ENCODE measurements at places on chromosomes 11 and 22.

- DNase-seq: no peak
Measured at GRCh38 chr11:108405706-108406105, 61.6 kb downstream of the C11orf65 start.

DNA sequence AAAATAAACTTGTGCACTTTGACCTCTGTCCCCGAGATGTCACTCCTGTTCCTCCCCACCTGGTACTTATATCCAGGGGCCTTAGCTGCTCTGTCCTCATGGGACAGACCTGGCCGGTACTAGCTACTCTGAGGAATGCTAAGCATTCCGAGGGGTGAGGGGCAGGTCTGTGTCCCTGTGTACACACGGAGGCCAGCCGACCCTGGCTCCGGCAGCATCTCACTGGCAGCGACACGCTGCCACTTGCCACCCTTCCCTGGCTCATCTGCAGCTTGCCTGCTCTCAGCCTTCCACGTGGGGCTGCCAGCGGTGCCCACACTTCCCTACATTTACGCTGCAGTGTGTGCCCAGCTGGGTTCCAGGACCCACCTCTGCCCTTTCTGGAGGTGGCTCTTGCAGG, 21.6 kb upstream of the TEF start:
- DNase-seq: no peak

DNA sequence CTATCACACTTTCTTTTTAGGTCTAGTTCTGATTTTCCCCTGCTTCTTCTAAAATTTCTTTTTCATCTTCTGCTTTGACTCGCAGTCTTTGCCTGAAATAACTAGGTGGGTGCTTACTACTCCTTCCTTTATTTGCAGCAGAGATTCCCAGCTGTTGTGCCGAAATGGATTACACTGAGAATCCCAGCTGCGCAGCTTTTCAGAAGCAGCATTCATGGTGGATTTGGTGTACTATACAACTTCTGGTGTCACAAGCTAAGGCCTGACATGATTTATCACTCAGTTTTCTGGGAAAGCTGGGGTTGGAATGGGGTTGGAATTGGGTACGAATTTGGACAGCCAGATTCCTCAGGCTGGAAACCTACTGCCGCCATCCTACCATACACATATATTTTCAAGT, 6.0 kb upstream of the XKR3 start:
- DNase-seq: no peak

- no peak for DNase-seq
Measured at GRCh38 chr11:36177836-36178235, 111.4 kb downstream of the COMMD9 start.

DNA sequence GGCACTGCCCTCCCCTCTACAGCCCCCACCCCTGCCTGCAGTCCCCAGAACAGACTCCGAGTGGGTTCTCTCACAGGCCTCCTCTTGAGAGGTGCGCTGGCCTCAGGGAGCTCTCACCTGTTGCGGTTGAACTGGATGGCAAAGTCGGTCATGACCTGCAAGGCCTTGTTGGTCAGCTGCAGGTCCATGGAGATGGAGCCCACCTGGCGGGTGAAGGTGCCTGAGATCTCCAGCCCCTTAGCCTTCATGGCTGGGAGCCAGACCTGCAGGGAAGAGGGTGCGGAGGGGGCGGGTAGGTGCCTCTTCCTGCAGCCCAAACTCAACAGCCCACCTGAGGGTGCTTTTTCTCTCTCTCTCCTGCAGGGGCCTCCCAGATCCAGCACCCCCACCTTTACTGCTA, 18.7 kb upstream of the RASL10A start:
- DNase-seq: no peak

GRCh38 chr11:3888876-3889275, 33.4 kb downstream of the STIM1 start:
- DNase-seq: no peak

- DNase-seq: no peak
Measured at GRCh38 chr22:19059481-19060278, 62.5 kb downstream of the DGCR2 start.

DNA sequence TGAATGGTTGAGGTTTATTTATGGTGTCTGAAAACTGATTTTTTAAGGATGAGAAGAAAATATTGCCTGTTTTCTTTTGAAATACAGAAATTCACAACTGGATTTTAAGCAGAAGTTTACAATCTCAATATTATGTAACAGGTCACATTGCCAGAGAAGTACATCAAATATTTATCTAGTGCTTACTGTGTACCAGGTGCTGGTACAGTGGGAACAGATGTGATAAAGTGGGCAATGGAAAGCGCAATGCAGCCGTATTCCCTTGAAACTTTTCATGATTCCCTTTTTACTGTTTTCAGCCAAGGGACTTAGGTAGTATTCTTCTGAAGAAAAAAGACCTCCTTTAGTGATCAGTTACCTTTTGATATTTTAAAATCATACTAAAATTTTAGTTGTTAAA, 49.6 kb downstream of the TTC17 start:
- no peak for DNase-seq

DNA sequence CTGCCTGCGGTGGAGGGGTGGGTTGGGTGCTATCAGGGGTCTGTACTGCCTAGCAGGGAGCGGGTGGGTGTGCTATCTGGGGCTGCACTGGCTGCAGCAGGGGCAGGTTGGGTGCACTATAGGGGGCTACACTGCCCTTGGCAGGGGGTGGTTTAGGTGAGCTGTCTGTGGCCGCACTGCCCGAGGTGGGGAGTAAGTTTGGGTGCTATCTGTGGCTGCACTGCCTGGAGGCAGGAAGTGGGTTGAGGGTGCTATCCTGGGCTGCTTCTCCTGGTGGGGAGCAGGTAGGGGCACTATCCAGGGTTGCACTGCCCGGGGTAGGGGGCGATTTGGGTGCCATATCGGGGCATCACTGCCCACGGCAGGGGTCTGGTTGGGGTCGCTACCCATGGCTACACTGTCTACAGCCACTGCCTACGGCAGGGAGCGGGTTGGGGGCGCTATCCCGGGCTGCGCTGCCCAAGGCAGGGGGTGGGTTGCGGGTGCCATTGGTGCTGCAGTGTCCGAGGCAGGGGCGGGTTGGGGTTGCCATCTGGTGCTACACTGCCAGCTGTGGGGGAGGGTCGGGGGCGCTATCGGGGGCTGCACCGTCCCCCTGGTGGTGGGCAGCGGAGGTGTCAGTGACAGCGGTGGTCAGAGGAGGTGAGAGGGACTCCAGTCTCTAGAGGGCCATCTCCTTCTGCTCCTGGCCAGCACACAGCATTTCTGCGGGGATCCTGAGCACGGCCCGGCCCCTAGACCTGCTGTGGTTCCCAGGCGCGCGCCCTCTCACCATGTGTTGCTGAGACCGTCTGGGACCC, 1.3 kb upstream of the RFPL2 start:
- DNase-seq: no peak

- DNase-seq: no peak
Measured at GRCh38 chr11:13118194-13118593, 109.1 kb downstream of the RASSF10 start.

- no peak for DNase-seq
Measured at GRCh38 chr11:88293931-88294330, 43.6 kb downstream of the CTSC start.

- DNase-seq: no peak
Measured at GRCh38 chr22:49372530-49373288, 455.0 kb downstream of the BRD1 start.

- DNase-seq: no peak
Measured at GRCh38 chr22:44634426-44635321, 67.3 kb upstream of the PRR5 start.

- no peak for DNase-seq
Measured at GRCh38 chr22:31550871-31551370, 54.6 kb downstream of the SFI1 start.

- DNase-seq: no peak
Measured at GRCh38 chr11:34348919-34349318, 8.9 kb downstream of the ABTB2 start.

GRCh38 chr11:95253141-95253540, 22.1 kb upstream of the SESN3 start:
- no peak for DNase-seq

- DNase-seq: no peak
Measured at GRCh38 chr11:115389790-115390189, 114.4 kb downstream of the CADM1 start.

- no peak for DNase-seq
Measured at GRCh38 chr11:33773404-33773986, 825 bp downstream of the FBXO3 start.

- no peak for DNase-seq
Measured at GRCh38 chr11:13874597-13874996, 87.9 kb upstream of the SPON1 start.

- DNase-seq: no peak
Measured at GRCh38 chr22:32786027-32786418, 15.5 kb upstream of the TIMP3 start.

DNA sequence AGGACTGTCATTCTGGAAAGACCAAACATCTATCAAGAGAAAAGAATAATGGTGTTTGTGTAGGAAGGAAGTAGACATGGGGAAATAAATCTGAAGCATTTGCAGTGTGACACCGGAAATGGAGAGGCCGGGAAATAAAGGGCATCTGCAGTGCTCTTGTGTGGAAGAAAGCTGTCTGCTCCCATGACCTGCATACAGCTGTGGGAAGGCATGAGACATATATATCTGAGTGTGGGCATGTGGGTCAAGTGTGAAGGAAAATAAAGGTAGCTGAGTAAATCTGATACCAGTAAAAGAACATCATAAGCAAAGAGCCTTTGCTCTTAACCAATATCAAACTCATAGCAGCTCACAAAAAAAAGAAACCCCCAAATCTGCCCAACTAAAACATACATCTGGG, 72.1 kb upstream of the OR5AK2 start:
- DNase-seq: no peak

DNA sequence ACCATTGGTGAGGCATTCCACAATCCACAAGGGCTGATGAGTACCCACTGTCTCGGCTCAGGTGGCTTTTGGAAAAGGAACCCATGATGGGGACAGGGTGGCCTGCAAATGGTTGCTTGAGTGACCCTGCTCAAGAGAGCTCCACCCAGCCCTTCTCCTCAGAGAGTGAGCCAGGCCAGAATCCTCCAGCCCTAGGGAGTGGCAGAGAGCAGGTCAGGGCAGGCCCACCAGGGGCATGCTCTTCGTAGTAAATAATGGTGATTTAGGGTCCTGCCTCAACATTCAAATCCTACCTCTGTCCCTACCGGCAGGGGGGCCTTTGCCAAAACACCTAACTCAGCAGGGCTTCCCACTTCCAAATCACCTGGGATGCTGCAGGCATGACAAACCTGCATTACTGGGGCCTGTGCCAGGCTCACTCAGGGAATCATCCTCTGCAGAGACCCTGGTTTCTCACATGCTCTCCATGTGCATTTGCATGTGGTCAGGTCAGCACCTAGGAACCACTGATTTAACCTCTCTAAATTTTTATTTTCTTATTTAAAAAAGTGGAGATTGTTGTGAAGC, 17.3 kb upstream of the TP53I11 start:
- no peak for DNase-seq

DNA sequence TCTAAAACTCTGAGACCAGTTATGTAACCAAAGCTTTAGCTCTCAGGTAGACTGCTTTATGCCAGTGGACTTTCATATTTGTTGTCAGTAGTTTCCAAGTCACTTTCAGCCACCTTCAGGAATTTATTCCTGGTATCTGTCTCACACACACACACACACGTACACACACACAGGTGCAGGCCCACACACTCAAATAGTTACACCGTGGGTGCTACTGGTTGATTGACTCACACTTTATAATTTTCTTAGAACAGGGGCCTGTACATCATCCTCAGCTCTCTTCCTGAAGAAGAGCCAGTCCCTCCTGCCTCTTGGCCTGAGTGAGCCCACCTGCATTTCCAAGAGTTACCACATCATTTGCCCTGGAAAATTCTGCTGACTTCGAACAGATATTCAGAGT, 555.2 kb downstream of the SOX6 start:
- DNase-seq: no peak

- DNase-seq: no peak
Measured at GRCh38 chr22:48097723-48098122, 1335.3 kb downstream of the TBC1D22A start.

GRCh38 chr11:43987384-43988039, 45.1 kb downstream of the C11orf96 start:
- no peak for DNase-seq

GRCh38 chr22:40039482-40040115, 44.8 kb downstream of the FAM83F start:
- DNase-seq: no peak

DNA sequence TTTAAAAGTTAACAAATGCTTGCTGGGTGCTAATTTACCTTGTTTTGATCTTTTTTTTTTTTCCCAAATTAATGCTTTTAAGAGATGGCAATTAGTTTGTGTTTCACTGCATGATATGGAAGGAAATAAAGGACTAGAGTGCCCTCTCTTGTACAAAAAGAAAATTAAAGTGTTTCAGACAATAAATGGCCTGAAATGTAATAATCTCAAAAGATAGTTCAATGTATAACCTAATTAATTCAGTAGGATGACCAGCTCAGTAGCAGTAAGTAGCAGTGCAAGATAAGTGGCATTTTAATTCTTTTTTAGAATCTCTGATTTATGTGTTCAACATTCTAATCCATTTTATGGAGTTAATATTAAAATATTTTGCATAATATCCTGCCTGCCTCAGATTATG, 39.9 kb upstream of the MYO18B start:
- peak; percentile 5 for DNase-seq

DNA sequence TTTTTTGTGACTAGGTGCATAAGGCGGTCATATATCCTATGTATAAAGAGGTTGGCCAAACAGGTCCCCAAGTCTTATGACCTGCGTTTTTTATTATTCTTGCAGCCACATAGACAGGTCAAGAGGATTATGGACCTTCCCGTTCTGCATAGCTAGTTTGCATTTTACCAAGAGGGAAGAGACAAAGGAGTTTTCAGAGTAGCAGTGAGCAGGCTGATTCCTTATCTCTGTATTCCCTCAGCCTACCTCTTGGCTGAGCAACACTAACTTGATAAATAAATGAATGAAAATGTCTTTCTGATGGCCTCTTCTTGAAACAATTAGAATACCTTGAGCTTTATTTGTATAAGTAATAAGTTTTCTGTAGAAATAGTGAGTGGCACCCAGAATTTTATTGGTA, 180.5 kb downstream of the WNT11 start:
- no peak for DNase-seq

- DNase-seq: no peak
Measured at GRCh38 chr22:20749453-20749852, 24.5 kb upstream of the SERPIND1 start.

- DNase-seq: no peak
Measured at GRCh38 chr11:118609380-118610224, 2.2 kb downstream of the PHLDB1 start.

DNA sequence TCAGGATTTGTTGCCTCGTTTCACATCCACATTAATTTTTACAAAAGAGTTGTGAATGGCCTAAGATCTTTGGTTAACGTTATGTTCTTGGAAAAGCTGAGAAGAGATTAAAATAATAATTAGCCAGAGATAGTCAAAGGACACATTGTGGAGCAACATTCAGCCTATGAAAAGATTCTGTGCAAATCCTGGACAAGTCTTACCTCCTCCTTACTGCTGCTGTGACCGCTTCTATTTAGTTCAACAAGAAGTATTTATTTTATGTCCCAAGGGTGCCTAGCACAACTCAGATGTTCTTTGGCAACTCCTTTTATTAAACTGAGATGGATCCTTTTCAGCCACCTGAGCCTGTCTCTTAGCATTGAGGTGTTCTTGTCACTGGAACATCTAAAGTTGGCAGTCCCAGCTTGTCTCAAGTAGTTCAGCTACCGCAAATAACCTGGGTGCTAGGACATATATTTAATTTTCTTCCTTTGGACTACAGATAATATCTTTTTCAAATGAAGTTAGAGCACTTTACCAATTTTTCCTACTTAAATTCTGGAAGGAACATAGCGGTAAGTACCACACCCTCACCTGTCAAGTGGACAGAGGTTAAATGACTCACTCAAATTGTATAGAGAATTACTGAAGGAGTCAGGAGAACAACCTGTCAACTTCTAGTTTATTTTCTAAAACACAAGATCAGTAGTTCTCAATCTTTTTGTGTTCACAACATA, 80.5 kb upstream of the CHRM4 start:
- DNase-seq: no peak

Measured in NCI-H1105 (cell line).